ENCODE measurements at places on chromosomes 1 and 21.

DNA sequence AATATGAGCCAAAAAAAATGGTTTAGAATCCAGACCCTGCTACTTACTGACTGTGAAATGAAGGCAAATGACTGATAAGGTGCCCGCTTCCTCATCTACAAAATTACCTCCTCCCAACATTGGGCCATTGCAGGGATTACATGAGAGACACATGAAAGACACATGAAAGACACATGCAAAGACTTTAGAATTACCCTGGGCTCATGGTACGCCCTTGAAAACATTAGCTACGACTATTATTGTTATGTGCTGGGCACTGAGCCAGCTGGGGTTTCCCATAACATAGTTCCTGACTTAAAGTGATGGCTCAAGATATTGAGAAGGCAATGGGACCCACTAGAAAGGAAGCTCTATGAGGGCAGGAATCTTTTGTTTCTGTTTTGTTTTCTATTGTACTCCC is 43.7 kb upstream of the KANK4 start:
- no peak for DNase-seq

GRCh38 chr1:8315573-8316475 is 2.1 kb upstream of the SLC45A1 start:
- DNase-seq = no peak

- no peak for DNase-seq
These were observed 660 bp downstream of the MEGF6 start for GRCh38 chr1:3610527-3611169.

- DNase-seq = no peak
These were observed 5.6 kb upstream of the CLEC20A start for GRCh38 chr1:178502330-178502714.

DNA sequence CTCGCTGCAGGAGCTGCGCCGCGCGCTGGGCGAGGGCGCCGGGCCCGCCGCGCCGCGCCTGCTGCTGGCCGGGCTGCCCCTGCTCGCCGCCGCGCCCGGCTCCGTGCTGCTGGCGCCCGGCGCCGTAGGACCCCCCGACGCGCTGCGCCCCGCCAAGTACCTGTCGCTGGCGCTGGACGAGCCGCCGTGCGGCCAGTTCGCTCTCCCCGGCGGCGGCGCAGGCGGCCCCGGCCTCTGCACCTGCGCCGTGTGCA is 730 bp downstream of the OLIG1 start:
- no peak for DNase-seq

DNA sequence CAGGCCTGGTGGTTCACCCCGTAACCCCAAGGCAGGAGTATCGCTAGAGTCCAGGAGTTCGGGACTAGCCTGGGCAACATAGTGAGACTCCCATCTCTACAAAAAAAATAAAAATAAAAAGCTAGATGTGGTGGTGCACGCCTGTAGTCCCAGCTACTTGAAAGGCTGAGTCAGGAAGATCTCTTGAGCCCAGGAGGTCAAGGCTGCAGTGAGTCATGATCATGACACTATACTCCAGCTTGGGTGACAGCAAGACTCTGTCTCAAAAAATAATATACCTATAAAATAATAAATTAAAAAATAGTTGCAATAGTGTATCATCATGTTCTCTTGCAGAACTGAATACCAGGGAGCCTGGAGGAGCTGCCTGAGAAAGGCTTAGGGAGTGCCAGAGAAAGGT is 19.9 kb upstream of the TMEM39B start:
- no peak for DNase-seq

DNA sequence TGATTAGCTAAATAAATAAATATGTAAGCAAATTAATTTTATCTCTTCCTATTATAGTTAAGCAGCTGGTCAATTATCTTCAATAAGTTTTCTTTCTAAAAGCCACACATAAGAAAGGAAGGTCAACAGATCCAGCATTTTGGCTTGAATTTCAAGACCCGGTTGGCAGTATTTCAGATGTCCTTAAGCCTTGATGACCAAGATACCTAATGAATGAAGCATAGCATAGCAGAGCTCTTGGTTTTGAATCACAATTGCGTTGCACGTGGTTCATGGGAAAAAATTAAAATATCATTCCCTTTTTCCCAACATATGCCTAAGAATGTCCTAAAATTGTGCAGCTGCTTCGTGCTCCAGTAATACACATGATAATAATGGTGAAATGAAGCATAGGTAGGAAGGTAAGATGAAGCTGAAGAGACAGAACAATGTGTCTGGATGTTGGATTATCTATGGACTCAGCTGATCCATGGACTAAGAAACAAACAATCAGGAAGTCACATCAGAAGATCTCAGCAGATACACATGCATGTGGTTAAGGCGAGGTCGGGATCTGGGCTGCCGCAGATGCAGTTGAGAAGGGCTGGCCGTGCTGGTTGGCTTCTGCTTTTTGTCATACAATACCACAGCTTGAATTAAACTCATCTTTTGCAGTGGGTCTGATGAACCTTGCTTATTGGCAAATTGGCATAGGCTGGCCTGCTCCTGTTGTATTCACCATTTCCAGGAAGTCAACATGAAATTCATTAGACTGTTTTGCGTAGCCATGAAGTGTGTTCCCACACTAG is 284.9 kb upstream of the RUNX1 start:
- DNase-seq = no peak

All from immature natural killer cell (primary cell).